ENCODE measurements at places on chromosomes 7 and 10.

DNA sequence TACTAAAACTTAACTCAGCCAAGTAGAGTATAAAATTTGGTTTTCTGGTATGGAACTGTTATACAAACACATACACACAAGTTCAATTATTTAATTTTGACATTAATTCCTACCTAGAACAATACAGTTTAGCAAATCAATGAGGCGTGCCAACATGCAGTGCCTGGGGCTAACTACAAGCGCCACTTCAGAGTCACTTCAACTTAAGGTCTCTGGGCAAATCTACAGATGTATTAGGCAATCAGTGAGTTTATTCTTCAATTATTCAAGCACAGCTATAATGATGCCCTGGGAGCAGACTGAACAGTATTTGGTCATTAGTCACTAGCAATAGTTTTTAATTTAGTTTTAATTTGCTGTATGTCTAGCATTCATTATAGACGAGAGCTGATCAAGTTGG lies 51.6 kb downstream of the HIBADH start:
- DNase-seq: no peak
- H3K36me3 ChIP-seq: peaks cover 5% of the 10 kb centered on the region
- no peak overlapping the region for H3K4me3 ChIP-seq
- peaks cover 1% of the 10 kb centered on the region for H3K27me3 ChIP-seq
- no peak overlapping the region for H3K27ac ChIP-seq
- H3K4me1 ChIP-seq: no peaks in the 10 kb centered on the region

DNA sequence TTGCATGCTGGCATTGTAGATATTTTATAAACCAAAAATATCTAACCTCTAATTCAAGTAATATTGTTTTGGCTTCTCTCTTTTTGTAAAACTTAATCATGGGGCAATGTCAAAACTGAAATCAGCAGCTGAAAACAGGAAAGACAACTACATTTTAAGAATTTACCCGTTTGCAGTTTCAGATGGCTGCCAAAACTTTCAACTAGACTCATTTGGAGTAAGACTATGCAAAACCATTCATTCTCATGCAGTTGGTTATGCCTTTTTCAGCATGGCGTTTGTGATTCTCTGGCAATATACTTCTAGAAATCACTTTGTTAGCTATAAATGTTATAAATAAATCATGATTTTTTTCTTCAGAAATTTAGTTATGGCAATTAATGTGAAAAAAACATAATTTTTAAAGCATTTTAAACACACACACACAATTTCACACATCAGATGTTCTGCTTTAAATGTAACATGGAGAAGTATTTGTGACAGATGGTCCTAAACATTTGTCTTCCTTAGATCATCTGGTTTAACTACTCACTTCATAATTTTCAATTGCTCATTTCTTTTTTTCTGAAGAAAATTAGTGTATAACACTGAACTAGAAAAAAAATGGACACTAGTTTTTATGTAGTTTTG lies 116.4 kb downstream of the ITGB8 start:
- no peak overlapping the region for H3K27ac ChIP-seq
- DNase-seq: no peak
- H3K36me3 ChIP-seq: no peaks in the 10 kb centered on the region
- no peaks in the 10 kb centered on the region for H3K4me1 ChIP-seq
- no peaks in the 10 kb centered on the region for H3K27me3 ChIP-seq

DNA sequence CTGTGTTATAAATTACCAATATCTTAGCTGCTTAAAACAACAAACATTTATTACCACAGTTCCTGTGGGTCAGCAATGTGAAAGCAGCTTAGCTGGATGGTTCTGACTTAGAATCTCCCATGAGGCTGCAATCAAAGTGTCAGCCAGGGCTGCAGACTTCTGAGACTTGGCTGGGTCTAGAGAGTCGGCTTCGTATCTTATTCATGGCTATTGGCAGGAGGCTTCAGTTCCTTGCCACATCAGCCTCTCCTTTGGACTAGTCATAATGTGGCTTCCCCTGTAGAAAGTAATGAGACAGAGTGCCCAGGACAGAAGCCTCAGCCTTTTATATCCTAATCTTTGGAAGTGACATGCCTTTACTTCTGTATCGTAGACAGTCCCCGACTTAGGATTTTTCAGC lies 27.3 kb downstream of the RALA start:
- peaks cover 4% of the 10 kb centered on the region for H3K36me3 ChIP-seq
- no peaks in the 10 kb centered on the region for H3K27me3 ChIP-seq
- H3K4me1 ChIP-seq: peaks cover 4% of the 10 kb centered on the region
- no peak overlapping the region for H3K27ac ChIP-seq

DNA sequence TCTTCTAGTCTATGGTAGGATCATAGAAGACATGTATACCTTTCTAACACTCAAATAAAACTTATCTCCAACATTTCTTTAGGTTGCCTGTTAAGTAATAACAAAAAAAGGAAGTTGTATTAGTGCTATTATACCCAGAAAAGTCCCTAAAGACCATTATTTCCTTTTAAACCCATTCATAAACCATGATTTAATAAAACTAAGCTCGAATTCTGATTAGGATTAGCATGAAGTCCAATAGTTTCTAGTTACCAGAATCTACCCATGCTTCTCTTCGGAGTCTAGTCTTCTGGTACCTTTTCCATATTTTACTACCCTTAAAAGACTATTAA lies 62.7 kb downstream of the USP6NL start:
- no peak overlapping the region for H3K27ac ChIP-seq
- DNase-seq: no peak
- H3K27me3 ChIP-seq: no peaks in the 10 kb centered on the region
- H3K36me3 ChIP-seq: no peaks in the 10 kb centered on the region
- peaks cover under 1% of the 10 kb centered on the region for H3K4me1 ChIP-seq

- H3K36me3 ChIP-seq: no peaks in the 10 kb centered on the region
- DNase-seq: no peak
- no peak overlapping the region for H3K27ac ChIP-seq
- H3K27me3 ChIP-seq: peaks cover 2% of the 10 kb centered on the region
Observed at GRCh38 chr7:97269741-97270140, 152.2 kb downstream of the SDHAF3 start.
